Dorsolateral prefrontal cortex (tissue), 122 donors: ENCODE measurements at places on chromosomes 3 and 15.

- DNase-seq = no peak
These were observed 15.8 kb upstream of the BTBD1 start for GRCh38 chr15:83082730-83083386.

DNA sequence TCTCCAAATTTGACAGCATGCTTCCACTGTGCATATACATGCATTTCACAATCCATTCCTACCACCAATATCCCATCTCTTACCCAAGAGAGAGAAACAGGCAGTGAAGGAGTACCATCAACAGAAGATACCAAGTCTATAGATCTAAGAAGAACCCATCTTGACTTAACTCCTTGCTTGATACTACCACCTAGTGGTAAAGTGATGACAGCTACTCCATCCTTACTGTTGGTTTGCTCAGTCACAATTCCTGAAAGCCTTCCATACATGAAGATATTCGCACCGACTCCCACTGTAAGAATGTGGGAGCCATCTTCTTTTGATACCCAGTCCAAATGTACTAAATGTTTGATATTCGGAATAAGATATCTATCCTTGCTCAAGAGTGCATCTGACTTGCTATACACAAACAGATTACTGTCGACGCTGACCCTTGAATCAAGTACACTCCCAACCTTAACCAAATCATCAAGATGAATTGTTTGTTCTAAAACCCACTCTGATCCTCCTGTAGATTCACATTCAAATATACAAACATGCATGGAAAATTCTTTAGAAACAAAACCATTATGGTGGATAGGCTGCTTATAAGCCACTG, 123.1 kb downstream of the DMXL2 start:
- DNase-seq = no peak

GRCh38 chr3:71189480-71189879, 394.0 kb downstream of the FOXP1 start:
- no peak for DNase-seq

GRCh38 chr3:67286586-67286985, 288.5 kb downstream of the KBTBD8 start:
- DNase-seq = no peak

DNA sequence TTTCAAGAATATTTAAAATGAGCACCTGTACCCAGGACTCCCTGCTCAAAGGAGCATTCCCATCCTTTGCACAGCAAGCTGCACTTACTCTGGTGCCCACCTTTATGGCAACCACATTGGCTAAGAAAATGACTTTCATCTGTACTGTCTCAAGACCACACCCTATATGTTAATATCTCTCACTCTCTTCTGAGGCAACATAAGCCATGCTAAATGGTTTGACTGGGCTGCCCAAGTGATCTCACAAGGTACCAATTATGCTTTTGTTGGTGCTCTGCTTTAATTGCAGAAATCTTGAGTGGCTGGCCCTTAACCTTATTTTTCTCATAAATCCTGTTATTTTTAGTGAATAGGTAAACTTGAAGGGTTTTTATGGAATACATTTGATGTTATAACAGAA, 17.7 kb downstream of the RYK start:
- no peak for DNase-seq

DNA sequence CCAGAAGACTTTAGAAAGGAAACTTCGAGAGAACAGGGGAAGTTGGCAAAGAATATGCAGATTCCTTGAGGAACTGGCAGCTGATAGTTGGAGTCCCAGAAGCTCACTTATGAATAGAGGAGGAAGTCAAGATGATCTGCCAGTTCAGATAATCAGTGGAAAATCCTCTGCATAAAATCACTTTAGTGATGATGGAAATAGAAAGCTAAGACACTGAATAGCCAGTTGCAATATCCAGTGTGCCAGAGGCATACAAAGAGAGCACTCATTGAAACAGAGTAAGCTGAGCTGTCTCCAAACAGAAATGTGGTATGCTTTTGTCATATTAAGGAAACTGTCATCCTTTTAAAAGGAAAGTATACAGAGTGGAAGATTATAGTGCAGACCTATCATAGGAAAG, 1207.6 kb downstream of the OTOL1 start:
- DNase-seq = no peak

DNA sequence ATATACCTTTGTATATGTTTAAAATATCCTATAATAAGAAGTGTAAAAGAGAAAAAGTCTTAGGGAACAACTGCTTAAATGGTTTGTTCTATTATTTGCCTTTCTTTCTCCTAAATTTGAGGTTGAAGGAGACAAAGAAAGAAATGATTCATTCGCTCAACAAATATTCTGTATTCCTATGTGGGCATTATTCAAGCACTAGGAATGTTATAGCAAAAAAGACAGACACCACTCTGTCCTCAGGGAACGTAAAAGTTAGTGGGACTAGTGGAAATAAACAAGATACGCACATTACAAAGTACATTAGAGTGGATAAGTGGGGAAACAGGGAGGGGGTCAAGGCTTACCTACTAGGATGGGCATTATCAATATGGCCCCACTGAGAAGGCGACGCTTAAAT, 332.2 kb downstream of the LPP start:
- DNase-seq = no peak

GRCh38 chr3:150253622-150254021, 154.5 kb upstream of the TSC22D2 start:
- DNase-seq = no peak

- DNase-seq = no peak
These were observed 15.5 kb downstream of the TMEM40 start for GRCh38 chr3:12743583-12743982.

DNA sequence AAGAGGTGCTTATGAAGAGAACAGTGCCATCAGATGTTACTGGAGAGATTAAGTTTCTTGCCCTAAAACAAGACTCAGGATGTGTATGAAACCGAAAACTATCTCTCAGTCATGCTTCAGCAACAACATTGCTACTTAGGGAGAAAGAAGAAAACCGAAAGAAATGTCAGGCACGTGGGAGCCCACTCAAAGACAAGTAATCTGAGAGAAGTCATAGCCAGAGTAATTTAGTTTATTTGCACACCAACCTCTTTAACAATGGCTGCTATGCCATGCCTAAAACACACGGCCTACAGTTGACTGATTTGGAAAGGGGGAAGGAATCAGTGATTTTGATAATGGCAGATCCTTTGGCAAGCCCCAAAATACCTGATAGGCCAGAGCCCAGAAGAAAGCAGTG, 162.9 kb downstream of the TIGIT start:
- DNase-seq = no peak

DNA sequence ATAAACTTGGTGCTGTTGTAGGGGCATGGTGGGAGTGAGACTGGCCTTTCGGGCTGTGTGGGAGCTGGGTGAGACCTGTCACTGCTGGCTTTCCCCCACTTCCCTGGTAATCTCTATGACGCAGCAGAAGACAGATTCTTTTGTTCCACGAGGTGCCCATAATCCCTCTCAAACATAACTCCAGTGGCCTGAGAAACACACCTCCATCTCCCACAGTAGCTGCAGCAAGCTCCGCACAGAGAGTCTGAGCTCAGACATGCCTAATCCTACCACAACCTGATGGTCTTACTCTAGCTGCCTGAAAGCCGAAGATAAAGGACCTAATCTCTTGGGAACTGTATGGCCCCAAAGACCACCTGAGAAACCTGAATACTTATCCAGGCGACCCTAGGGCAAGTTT, 225.6 kb upstream of the CRBN start:
- no peak for DNase-seq

DNA sequence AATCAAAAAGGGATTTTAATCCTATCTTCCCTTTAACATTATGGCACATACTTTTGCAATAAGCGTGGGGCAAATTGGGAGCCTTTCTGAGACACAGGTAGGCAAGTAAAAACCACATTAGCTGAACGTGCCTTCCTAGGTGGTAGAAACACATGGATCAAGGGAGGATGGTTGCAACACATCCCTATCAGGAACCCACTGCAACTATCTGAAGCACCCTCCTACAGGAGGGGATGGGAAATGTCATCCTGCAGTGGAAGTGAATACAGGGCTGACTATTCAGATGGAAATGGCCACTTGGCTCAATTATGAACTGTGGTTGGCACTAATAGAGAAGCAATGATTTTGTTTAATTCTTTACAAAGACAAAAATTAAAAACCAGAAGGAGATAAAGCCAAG, 826.3 kb downstream of the FHIT start:
- no peak for DNase-seq

GRCh38 chr3:151918253-151919029, 45.0 kb downstream of the SUCNR1 start:
- DNase-seq = no peak

- DNase-seq = no peak
These were observed 129.6 kb downstream of the FMN1 start for GRCh38 chr15:33064878-33065277.

GRCh38 chr3:122940628-122941086, 86.9 kb downstream of the SEMA5B start:
- DNase-seq = no peak

- DNase-seq = no peak
These were observed 1.2 kb downstream of the KIF23 start for GRCh38 chr15:69415381-69415780.

GRCh38 chr3:160612386-160613075, 47.2 kb upstream of the KPNA4 start:
- peak; percentile 4 for DNase-seq

DNA sequence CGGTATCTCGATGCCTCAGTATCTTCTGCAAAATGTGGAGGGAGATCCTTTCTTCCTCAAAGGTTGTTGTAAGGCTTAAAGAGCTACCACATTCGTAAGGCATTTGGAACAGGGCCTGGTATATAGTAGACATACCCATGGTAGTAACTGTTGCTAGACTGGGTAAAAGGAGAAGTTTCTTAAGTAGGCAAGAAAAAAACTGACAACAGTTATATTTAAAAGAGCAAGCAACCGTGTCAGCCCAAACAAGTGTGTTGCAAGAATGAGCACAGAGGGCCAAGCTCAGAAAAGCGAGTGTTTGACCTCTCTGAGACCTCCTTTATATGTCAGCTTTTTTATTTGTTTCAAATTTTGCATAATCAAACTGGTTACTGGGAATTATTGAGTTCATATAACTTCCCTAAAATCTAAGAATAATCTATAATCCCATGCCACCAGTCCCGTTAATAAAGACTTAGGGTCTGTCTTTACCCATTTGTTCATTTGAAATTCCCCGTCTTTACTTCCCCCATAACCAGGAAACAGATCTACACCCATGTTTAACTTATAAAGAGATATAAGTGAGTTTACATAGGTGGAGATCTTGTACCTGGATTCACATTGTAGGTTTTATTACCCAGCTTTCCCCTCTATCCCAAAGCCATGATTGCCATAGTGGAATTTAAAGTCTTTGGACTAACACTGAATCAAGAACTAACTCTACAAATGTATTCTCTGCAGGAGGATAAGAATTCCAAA, 7.3 kb downstream of the B3GNT5 start:
- DNase-seq = no peak

DNA sequence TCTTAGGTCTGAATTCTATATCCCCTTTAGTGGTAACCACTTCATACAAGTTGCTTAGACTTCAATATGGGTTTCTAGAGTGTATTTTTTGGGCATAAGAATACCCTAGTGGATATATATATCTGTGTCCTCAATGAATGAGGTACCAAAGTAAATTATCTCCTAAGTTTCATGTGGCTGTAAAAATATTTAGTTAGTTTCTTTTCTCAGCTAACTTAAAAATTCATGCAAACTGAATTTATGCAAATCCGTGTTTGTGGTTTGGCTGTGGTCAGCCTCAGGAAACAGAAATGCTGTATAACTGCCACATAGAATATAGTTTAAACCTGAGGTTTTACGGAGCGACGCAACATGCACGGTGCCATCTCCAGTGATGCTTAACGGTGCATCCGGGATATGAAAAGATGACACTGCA, 80.3 kb downstream of the PEX5L start:
- no peak for DNase-seq

GRCh38 chr15:29058903-29059539, 173.2 kb downstream of the APBA2 start:
- no peak for DNase-seq

GRCh38 chr3:59052803-59053411, 3.1 kb upstream of the CFAP20DC start:
- no peak for DNase-seq

DNA sequence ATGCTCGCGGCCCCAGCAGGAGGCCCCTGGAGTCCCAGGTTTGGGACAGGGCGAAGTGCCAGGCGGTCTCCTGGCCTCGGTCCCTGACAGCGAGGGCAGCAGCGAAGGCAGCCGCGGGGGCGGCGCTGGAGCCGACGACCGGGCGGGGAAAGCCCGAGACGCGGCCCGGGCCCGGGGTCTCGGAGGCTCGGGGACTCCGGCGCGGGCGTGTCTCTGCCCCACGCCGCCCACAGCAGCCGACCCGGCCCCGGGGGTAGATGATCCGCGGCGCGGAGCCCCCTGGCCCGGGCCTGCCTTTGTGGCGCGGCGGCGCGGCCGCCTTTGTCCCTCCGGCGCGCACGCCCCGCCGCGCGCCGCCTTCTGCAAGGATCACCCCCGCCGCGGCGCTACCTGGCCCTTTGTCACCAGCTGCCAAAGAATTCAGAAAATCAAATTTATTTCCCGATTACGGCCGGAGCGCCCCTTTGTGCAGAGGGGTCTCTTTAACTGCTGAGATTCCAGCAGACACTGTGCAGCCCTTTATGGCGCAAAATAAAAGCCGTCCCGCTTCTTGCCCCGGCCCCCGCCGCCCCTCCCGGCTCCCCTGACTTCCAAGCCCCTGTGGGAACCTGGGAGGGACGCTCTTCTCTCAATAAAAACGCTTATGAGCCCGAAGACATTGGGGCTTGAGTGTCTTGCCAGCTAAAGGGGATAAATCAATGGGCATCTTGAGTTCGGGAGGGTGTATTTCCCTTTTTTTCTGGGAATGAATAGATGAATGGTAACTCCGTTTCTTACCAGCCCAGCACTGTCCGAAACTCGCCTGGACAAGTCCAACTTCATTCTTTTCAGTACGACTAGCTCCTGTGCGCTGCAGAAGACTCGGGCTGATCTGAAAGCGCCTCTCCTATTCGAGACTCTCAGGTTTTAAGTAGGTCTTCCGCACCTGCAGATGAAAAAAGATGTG, 68.4 kb downstream of the HES1 start:
- DNase-seq = no peak

- no peak for DNase-seq
These were observed 161.4 kb downstream of the RAB11A start for GRCh38 chr15:66030650-66031049.

DNA sequence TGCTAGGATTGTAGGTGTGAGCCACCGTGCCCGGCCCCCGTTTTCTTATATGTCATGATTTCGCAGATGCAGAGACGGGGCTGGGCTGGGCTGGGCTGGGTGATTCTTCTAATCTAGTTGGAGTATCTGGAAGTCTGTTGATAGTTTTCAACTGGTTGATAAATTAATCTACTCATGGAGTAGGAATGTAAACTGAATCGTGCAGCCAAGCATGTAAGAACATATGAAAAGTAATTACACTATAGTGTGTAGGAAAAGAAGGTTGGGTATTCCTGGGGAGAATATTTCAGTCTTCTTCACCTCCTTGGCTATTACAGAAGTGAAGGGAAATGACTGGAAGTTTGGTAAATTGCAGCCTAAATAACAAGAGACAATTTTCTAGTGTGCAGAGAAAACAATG, 82.6 kb upstream of the MAGI1 start:
- DNase-seq = no peak
